ENCODE measurements at places on chromosomes 7 and 10.
A peak's percentile ranks its signal among the peaks of the same experiment; 100 is the strongest.

DNA sequence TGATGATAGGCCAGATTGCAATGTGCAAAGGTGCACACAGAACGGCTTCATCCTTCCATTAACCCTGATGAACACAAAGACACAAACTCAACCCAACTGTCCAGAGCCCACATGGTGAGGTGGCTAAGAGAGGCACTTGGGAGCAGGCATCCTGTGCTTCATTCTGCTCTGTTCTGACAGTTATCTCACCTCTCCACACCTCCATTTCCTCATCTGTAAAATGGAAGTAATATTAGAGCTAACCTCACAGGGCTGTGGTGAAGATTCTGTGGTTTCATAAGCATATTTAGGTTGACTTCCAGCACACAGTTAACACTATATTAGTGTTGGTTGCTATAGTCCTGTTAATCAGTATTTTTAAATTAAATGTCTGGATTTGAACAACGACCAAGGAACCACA is 126.3 kb downstream of the TAX1BP1 start:
- DNase-seq = no peak

- no peak for DNase-seq
Observed at GRCh38 chr10:51079331-51079730, 5.0 kb downstream of the PRKG1 start.

- DNase-seq = no peak
Observed at GRCh38 chr7:94350734-94351133, 44.0 kb upstream of the COL1A2 start.

- no peak for DNase-seq
Observed at GRCh38 chr7:156892081-156892800, 742 bp downstream of the LMBR1 start.

GRCh38 chr7:151871189-151871735 is 5.7 kb downstream of the PRKAG2 start:
- no peak for DNase-seq

DNA sequence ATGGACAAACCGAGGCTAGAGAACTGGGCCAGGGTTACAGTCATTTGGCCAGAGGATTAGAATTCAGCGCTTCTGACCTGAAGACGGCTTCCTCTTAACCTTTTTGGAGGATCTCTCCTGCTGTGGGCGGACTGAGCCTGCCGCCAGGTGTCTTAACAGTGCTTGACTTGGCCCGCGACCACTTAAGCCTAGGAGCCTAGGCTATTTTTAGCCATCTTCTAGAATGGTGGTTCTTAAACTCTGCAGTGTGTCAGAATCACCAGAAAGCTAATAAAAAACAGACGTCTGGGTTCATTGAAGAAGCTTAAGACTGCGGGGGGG is 722 bp downstream of the MDH2 start:
- no peak for DNase-seq

DNA sequence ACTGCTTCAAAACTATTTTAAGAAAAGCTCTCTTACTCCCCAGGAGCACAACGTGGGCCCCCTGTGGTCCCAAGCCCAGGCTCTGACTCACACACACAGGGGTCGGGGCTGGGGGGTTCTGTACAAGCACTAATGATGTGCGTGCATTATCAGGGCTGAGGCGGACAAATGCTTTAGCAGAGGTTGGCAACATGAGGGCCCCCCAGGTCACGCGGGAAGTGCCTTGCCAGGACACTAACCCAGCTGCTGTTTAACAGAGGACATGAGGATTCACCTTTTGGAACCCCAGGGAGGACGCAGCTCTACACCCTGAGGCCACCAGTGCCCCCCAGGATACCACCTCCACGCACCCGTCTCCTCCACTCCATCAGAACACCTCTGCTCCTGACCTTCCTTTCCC is 342.8 kb downstream of the DNAJB6 start:
- DNase-seq = no peak

- DNase-seq = no peak
Observed at GRCh38 chr10:116716381-116716780, 26.0 kb downstream of the HSPA12A start.

- DNase-seq = no peak
Observed at GRCh38 chr7:876972-877311, 588 bp downstream of the GET4 start.

DNA sequence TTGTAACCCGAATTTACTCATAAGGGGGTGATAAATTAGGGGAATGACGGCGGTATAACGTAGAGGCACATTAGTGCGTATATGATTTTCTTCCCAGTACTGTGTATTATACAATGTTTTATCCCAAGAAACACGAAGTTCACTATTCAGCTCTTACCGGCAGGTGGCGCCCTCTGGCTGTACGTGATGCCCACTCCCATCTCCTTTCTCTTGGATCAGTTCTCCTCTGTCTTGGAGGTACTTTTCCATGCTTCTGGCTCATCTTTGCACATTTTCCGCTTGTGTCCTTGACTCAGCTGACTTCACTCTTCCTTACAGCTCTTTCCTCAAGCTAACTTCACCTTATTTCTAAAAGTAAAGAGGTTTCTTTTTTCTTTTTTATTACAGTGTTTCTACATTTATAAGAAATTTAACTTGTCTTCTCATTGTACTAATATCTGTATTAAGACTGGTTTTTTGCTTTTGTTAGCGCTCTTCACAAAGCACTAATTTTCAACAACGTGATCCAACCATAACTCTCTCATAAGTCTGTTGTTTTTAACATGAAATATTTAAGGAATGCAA is 21.3 kb downstream of the TMEM176B start:
- peak; percentile 60 for DNase-seq

DNA sequence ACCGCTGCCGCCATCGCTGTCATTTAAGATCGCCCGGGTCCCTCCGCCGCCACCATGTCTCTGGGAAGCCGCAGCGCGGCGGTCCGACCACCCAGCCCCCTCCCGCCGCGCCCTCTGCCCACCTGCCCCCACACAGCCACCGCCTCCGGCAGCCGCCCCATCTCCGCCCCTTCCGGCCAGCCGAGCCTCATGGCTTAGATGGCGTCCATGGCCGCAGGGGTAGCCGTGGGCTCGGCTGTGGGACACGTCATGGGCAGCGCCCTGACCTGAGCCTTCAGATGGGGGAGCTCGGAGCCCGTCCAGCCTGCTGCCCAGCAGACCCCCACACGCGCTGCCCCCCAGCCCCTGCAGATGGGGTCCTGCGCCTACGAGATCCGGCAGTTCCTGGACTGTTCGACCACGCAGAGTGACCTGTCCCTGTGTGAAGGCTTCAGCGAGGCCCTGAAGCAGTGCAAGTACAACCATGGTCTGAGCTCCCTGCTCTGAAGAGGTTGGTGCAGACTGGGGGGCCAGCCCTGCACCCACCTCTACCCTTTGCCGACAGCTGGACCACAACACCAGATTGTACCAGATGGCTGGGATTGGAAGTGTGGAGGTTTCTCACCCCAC is 38.0 kb upstream of the TARP start:
- DNase-seq = peak; percentile 16

DNA sequence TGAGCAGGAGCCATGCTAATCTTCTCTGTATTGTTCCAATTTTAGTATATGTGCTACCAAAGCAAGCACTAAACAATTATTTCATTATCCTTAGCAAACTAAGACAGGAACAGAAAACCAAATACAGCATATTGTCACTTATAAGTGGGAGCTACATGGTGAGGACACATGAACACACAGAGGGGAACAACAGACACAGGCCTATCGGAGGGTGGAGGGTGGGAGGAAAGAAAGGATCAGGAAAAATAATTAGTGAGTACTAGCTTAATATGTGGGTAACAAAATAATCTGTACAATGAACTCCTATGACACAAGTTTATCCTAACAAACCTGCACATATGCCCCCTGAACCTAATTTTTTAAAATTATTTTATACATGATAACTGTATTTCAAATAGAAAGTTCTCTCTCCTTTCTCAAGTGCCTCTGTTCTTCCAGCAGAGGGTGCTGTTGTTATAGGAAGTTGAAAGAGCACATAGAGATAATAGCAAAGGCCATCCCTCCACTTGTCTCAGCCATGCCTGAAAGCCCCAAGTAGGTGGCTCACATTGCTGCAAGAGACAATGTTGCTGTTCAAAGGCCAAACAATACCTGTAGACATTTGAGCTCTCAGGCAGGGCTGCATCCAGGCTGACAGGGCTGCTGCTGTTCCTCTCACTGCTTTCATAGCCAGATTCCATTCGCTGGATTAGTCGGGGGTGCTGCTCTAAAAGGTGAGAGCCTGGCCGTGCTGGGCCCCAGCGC is 33.4 kb upstream of the PPP3CB start:
- no peak for DNase-seq

- no peak for DNase-seq
Observed at GRCh38 chr7:116999311-116999710, 46.0 kb downstream of the ST7 start.

- no peak for DNase-seq
Observed at GRCh38 chr10:104255311-104255981, 754 bp downstream of the GSTO1 start.

DNA sequence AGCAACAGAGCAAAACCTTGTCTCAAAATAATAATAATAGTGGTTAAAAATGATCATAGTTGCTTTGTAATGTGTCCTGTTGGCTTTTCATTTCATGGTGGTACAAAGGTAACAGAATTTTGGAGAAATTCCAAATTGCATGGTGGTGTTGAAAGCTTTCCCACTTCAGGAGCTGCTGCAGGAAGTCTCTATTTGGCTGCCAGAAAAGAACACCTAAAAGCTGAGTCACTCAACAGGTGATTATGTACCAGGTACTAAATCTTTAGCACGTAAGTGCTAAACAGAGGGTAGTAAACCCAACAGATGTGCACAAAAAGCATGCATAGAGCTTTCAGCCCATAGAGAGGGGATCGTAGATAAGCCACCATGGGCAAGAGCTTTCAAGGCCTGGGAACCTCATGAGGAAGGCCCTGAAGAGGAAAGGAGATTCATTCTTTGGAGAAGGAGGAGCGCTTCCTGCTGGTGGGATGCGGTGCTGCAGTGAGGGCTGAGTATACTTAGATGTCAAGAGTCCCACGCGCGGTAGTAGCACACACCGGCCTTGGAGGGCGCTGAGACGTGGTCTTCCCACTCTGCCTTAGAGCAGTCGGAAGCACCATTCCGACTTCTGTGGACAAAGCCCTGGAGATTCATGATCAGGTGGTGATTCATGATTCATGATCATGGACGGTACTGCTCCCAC is 118.7 kb downstream of the RALA start:
- DNase-seq = no peak

DNA sequence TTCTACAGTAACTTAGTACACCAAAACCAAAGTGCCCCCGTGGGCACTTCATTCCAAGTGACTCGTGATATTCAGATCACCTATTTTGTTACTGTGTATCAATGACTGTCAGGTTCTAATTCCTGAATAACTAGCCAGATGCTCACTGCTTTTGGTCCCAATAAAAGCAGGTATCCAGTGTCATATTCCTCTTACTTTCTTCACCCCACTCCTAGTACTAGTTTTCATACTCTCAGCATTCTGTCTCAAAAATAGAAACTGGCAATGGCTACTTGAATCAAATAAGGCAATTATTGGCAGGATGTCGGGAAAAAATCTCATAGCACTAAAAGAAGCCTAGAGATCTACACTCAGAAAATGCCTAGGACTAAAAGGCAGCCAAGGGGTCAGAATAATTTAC is 84.6 kb downstream of the ZNF467 start:
- DNase-seq = no peak

DNA sequence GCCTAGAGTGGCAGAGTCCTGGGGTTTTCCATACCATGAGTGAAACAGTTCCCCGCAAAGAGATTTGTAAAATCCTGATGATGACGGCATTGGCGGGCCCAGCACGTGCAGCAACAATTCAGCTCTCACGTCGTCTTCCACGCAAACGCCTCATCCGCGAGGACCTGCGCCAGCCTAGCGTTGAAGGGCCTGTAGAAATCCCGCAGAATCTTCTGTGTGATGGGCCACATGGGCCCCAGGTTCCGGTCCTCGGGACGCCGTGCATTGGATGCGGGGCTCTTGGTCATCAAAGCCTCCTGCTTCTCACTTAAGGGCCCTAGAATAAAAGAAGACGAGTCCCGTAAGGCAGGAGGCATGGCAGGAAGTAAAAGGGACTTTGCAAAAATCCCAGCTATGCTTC is 83.4 kb downstream of the CHST15 start:
- DNase-seq = no peak

DNA sequence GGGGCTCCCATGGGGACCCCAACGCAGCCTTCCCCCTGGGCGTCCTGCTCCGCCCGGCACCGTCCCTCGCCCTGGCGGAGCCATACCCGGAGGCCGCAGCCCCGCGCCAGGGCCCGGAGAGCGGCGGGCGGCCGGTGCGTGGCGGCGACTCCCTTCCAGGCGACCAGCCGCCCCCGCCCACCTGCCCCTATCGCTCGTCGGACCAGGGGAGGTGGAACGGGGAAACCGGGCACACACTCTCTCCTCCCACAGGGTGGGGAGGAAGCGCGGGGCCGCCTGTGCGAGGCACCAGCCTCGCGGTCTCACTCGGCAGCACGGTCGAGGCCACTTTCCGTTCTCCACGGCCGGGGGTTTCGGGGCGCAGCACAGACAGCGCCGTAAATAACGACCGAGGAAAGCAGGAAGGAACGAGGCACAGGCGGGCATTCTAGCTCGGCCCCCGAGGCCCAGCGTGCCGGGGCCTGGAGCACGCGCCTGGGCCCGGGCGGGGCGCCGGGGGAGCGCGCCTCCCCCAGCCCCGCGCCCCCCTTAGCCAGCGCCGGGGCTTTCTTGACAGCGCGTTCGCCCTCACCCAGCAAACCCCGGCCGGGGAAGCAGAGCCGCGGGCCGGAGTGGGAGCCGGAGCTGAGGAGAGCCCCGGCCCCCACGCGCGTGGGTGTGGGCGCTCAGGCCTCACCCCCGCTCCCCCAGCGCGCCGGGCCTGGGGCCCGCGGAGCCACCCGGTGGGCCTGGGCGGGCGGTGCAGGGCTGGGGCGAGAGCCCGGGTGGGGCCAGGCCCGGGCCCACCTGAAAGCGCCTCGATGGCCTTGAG is 936 bp downstream of the IGF2BP3 start:
- DNase-seq = no peak

GRCh38 chr7:45180084-45180986 is 22.7 kb downstream of the RAMP3 start:
- no peak for DNase-seq

- no peak for DNase-seq
Observed at GRCh38 chr7:7673240-7673550, 32.6 kb downstream of the UMAD1 start.

- DNase-seq = no peak
Observed at GRCh38 chr7:25716421-25716820, 435.6 kb upstream of the NFE2L3 start.

DNA sequence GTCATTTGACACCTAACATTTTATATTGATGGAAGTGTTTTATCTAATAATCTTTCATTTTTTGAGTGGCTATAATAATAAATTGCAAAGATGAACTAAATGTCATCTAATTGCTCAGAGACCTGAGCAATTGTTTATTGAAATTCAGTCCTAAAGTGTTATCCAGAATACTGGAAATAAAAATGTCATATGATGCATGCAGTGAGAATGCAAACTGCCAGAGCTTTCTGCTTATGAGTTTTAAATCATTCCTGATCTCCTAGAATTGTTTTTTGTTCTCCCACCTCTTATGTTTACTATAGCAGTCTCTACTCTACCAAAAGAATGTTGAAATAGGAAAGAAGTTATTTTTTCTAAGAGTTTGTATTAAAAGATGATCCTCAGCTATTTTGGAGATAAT is 116.7 kb downstream of the FOXP2 start:
- DNase-seq = no peak

- no peak for DNase-seq
Observed at GRCh38 chr10:79303631-79304478, 43.4 kb upstream of the PPIF start.

Data from occipital lobe (tissue), 3 donors.